ENCODE measurements at places on chromosomes 3 and 15.

- DNase-seq = peak; percentile 54
These were observed 118.1 kb downstream of the LRRK1 start for GRCh38 chr15:101037090-101037830.

DNA sequence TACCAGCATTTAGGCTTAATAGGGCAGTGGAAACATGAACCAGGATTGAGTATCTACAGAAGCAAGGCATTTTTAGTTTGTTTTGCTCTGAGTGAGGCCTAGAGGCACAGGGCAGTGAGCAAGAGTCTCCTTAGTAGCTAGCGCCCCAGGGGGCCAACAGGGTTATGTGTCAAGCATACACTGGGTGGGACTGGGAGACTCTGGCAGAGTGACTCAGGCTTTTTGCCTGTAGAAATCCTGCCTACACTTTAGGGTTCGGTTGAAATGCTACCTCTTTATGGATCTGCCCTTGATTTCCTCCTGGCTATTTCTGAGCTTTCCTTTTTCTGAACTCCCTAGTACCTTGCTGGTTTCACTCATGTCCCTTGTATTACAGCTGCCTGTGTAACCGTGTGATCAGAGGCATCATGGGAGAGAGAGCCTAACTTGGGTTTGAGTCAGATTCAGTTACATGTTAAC, 72.2 kb downstream of the TOP2B start:
- DNase-seq = peak; percentile 83

- DNase-seq = no peak
These were observed 30.3 kb upstream of the CCNB2 start for GRCh38 chr15:59074607-59075006.

DNA sequence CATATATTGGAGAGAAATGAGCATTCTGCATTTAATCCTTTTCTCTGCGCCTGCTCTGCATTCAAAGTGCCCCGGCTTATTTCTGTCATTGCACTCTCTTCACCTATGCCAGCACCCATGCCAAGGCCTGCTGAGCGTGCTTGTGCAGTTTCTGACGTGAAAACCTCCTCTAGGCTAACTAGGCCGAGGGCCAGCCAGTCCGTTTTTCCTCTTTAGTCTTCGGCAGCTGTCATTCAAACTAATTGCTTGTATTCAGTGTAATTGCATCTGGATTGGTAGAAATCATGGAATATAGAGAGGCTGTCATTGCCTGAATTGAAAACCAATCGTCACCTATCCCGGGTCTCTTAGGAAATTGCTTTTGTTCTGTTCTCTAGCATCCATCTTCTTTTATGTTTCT, 94.0 kb downstream of the ARPP21 start:
- DNase-seq = no peak

- no peak for DNase-seq
These were observed 261.3 kb downstream of the RPLP1 start for GRCh38 chr15:69713726-69714559.

DNA sequence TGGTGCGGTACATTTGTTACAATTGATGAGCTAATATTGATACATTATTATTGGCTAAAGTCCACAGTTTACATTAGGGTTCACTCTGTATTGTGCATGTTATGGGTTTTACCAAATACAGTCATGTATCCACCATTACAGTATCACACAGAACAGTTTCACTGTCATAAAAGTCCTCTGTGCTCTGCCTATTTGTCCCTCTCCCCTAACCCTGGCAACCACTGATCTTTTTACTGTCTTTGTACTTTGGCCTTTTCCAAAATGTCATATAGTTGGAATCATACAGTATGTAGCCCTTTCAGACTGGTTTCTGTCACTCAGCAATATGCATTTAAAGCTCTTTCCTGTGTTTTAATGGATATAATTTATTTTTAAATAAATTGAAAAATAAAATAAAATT, 83.1 kb upstream of the SLC4A7 start:
- DNase-seq = no peak

DNA sequence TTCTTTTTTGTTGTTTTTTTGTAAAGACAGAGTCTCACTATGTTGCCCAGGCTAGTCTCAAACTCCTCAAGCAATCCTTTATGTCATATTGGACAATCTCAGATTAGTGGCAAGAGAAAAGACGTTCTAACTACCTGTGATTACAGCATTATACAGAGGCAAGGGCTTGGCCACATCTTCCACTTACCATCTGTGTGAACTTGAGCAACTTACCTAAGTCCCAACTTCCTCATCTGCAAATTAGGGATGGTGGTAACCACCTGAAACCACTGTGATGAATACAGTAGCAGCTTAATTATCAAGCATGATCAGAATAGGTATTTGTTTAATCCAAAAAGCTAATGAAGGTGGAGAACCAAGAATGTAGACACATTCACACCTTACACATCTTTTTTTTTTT, 16.1 kb downstream of the LRRC2 start:
- DNase-seq = no peak

GRCh38 chr3:177468331-177468730, 271.0 kb upstream of the TBL1XR1 start:
- peak; percentile 62 for DNase-seq

All from tibial artery (tissue), 4 donors.